GM13977 (cell line): ENCODE measurements at places on chromosomes 1 and 21.

- DNase-seq: no peak
Observed at GRCh38 chr1:11721311-11721710, 14.6 kb upstream of the AGTRAP start.

- no peak for DNase-seq
Observed at GRCh38 chr21:43207043-43207315, 38.2 kb downstream of the CRYAA start.

GRCh38 chr1:84253891-84254290 is 47.6 kb upstream of the SAMD13 start:
- DNase-seq: no peak

DNA sequence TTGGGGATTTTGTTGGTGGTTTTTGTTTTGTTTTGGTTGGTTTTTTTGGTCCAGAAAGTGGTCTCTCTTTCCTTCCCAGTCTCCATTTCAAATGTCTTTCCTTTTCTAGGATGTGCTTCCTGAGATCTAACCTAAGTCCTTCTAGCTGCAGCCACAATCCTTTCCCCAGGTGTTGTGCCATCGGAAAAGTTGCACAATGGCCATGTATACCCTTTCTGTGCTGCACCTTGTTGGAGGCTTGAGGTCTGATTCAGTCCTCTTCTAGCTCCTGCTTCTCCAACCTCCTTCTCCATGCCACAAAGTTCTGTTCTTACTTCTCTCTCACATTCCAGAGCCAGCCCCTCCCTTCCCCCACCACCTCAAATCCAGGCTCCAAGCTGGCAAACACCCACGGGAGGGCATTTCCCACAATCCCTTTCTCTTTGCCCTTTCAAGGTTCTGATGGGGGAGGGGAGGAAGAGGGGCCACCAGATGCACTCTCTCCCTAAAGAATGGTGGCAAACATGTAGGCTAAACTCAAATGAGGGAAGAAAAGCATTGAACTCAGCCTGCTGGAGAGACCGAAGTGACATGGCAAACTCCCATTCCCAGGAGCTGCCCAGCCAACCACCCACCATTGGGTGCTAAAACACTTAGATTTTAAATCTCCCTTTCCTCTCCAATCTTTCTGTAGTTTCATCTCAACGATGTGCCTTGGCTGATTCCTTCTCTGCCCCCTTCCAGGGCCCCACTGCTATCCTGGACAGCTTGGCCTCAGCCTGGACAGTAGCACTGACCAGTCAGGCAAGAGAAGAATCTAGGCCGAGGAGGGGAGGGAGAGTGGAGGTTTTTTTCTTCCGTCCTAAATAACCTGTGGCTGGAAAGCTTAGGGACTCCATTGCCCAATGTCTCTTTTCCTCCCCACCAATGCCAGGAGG is 2.9 kb downstream of the KCNJ10 start:
- DNase-seq: no peak

GRCh38 chr1:201116091-201116490 is 3.9 kb upstream of the CACNA1S start:
- DNase-seq: no peak
